Renal cortical epithelial cell (primary cell): ENCODE measurements at places on chromosomes 16 and 17. TPM values are rescaled to one million over a fixed set of nuclear protein-coding genes. Genes with fewer than 3 reads are reported as not detected.

- no peak for DNase-seq
Observed at GRCh38 chr17:1563786-1564613, 1.4 kb upstream of the PITPNA start.

GRCh38 chr17:35542990-35543389 is 5.5 kb upstream of the SLFN12L start:
- DNase-seq, result no peak

DNA sequence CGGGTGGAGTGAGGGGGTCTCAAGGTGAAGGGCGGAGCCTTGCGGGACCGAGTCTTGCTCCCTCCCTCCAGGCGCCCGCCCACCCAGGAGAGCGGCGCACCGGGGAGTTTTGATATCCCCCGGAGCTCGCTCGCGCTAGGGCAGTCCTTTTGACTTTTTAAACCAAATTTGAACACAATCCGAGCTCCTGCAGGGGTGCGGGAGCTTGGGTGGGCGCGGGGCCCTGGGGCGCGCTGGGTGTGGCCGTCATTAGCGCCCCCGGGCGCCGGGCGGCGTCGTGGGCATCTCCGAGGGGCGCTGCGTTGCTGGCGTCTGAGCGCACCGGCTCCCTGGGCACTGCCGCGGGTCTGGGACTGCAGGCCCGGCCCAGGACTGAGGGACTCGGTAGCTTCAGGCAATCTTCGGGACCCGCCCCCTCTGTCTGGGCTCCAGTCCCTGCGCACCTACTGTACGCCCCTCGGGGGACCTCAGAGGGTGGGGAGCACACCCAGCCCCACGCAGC is 10.9 kb downstream of the MAF start:
- DNase-seq, result no peak

DNA sequence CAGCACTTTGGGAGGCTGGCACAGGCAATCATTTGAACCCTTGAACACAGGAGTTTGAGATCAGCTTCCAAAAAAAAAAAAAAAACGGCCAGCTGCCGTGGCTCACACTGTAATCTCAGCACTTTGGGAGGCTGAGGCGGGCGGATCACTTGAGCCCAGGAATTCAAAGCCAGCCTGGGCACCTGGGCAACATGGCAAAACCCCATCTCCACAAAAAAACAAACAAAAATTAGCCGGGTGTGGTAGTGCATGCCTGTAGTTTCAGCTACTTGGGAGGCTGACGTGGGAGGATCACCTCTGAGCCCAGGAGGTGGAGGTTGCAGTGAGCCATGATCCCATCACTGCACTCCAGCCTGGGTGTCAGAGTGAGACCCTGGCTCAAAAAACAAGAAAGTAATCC is 39.0 kb downstream of the GRB2 start:
- DNase-seq, result no peak

GRCh38 chr17:412211-413015 is 59.8 kb upstream of the RPH3AL start:
- peak; percentile 46 for DNase-seq

GRCh38 chr17:39393736-39394135 is 7.7 kb downstream of the FBXL20 start:
- no peak for DNase-seq

- peak; percentile 57 for DNase-seq
Observed at GRCh38 chr17:75979705-75980187, 706 bp downstream of the TEN1 start.

GRCh38 chr16:24900230-24900629 is 54.5 kb downstream of the SLC5A11 start:
- no peak for DNase-seq

DNA sequence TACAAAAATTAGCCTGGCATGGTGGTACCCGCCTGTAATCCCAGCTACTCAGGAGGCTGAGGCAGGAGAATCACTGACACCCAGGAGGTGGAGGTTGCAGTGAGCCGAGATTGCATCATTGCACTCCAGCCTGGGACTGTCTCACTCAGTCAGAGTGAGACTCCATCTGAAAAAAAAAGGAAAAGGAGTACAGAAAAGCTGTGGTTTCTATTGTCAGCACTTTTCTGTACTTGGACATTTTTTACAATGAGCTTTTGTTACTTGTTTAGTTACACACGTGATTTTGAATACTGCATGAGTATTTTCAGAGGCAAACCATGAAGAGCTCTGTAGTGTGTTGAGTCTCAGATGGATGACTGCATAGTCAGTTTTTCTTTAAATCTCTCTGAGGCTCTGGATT is 26.3 kb downstream of the ZC3H18 start:
- DNase-seq, result no peak

Gene KIF1C
- 116 and 142 TPM in 2 replicates for total RNA-seq

DNA sequence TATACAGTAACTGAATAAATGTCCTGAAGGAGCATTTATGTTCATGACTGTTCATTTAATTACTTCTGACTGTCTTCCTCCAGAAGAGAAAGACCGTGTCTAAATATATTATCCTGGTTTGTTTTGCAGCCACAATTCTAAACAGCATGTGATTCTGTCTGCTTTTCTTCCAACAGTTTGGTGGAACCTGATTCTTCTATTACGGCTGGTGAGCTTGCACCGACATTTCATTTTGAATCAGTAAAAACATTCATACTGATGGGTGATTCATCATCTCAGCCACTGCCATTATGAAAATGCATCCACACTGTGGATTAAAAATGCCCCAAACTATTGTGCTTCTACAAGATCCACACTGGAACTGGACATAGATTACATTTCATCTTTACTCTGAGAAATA is 16.9 kb downstream of the KNOP1 start:
- no peak for DNase-seq

DNA sequence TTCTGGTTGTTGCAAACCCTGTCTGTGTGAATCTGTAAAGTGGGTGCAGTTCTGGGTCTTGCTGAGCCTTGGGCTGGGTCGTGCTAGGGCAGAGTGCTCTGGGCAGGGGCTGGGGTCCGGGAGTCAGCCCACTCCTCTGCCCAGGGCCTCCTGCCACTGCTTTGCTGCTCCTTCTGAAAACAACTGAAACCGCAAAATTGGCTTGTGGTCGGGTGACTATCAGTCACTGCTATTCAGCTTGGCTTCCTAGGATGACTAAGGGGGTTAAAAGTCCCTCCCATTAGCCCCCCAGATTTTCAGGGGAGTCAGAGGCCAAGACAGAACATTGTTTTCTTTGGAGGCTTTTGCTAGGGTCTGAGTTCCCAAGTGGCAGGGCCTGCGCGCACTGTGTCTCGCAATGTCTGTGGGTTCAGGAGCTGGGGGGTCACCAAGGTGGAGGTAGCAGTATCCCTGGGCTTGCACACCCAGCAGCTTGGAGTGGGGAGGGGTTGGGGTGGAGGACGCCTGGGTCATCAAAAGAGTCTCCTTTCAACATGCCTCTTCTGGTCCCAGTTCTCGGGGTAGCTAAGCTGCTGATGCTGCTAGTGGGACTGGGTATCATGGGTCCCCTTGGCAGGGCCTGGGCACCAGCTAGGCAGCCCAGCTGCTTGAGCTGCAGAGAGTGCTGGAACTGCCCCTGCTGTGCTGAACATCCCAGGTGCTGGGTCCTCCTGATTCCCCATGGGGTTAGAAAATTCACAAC is 13.5 kb upstream of the TBX21 start:
- peak; percentile 63 for DNase-seq

Gene SNX20
- total RNA-seq, result not detected in 2 replicates

Gene C1QL1
- 0.35 and 0.45 TPM in 2 replicates for total RNA-seq

DNA sequence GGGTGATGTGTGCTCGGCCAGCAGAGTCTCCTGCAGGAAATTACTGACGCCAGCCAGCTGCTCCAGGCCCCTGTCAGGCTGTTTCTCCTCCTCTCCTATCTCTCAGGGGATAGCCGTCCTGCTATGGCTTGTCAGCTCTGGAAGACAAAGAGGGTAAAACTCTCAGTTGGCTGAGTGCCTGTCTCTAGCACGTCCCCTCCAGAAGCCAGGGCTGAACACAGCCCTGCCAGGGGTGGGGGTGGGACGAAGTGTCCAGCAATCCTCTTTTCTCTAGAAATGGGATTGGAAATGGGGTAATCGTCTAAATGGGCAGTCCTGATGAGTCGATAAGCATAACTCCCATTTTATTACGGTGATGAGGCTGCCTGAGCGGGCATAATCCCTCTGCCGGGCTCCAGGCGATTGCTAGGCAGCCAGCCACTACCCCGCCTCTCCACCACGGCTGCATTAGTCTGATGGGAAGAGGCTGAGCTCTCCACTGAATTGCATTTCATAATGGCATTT is 89.1 kb upstream of the GNAO1 start:
- DNase-seq, result no peak

DNA sequence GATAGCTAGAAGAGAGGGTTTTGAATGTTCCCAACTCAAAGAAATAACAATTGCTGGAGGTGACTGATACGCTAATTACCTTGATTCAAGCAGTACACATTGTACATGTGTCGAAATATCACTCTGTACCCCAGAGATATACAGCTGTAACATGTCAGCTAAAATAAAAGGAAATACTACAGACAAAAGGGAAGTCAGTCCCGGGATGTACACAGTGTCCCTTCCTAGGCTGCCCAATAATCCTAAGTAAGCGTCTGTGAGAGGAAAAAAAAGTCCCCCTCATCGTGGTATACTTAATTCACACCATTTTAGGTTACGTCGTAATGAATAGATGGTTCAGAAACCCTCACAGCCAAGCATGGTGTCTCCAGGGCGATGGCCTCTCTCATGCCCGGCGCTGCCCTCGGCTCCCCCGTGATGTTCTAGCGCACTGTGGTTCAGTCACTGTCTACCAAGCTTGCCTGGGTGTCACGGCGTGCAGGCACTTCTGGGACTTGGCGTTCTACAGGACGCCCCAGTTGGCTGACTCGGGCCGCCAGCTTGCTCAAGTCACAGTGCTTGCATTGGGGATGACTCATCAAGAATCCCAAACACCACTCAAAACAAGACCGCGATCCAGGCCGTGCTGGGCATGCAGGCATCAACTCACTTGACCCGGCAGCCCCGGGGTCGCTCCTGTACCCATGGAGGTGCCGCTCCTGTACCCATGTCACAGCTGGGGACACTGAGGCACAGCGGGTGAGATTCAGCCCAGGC is 27.6 kb downstream of the CCDC40 start:
- peak; percentile 89 for DNase-seq

DNA sequence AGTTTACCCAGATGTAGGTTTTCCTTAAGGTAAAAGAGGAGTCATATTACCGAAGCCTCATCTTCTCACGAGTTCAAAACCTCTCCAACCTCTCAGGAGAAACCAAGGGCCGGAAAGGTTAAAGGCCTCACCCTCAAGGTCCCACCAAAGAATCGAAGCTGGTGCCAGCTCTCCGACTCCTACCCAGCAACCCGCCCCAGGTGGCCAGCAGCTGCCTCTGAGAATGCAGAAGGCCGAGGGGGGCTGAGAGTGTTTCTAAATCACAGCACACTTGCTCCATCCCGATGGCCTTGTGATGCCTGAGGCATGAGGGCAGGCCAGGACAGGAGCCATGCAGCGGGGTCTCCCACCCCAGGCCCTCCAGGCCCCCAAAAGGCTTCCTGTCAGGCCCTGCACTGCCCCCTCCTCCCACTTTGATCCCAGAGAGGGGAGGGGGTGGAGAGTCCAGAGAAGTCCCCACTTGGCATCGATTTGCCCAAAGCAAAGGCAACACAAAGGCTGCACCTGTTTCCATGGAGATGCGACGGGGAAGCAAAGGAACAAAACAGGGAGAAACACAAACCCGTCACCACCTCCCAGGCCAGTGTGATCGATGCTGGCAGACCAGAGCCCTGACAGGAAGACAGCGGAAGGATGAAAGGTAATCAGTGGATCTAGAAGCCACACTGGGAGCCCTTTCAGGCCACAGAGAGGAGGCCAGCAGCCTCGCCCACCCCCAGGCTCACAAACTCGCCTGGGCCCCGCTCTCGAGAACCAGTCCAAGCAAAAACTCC is 39.0 kb downstream of the CUEDC1 start:
- no peak for DNase-seq

GRCh38 chr17:80464486-80464885 is 11.9 kb downstream of the NPTX1 start:
- no peak for DNase-seq

GRCh38 chr17:62024866-62025265 is 40.2 kb downstream of the MED13 start:
- DNase-seq, result no peak

DNA sequence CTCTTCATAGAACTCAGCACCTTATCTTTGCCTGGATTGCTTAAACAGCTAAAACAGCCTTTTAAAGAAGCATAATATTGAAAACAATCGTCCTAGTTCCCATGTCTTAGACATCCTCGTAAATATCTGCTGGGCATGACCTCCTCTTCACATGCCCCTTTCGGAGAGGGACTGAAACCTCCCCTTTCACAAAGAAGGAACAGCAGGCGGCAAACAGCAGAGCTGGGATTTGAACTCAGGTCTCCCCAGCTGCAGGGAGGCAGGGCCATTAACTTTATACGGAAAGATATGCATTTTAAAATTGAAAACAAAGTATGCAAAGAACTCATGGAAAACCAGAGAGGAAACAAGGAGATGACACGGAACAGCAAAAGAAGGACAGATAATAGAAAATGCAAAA is 249.9 kb downstream of the FOXL1 start:
- DNase-seq, result no peak

Gene CRYM
- 4.7 and 5.0 TPM in 2 replicates for total RNA-seq

Gene NTN3
- total RNA-seq, result 1.2 TPM in 1 of 2 replicates, not detected in the other

GRCh38 chr17:72123530-72124437 is 3.0 kb downstream of the SOX9 start:
- no peak for DNase-seq

Gene CDH1
- 31.4 and 94.8 TPM in 2 replicates for total RNA-seq

GRCh38 chr16:8588682-8589056 is 1.6 kb downstream of the TMEM114 start:
- DNase-seq, result no peak

Gene SREBF1
- total RNA-seq, result 43.9 and 53.0 TPM in 2 replicates

DNA sequence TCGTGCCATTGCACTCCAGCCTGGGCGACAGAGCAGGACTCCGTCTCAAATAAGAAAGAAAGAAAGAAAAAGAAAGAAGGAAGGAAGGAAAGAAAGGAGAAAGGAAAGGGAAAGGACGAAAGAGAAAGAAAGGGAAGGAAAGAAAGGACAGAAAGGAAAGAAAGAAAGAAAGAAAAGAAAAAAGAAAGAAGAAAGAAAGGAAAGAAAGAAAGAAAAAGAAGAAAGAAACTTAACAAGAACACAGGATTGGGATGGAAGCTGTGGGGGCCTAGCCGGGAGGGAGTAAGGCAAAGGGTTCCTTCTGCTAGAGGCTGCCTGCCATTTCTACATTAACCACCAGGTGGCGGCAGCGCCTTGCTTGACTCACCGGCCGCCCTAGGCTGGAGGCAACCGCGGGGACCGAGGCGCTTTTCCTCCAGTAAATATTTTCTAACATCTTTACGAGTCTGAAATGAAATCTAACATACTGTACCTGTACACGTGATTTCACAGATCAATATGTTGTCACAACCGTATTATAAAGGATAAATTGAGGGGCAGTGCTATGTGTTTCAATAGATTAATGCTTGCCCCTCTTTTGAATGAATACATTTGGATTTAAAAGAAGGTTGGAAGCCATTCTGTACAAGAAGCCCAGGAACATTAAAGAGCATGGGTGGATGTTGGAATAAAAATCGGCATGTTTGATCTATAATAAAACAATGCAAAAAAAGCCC is 6.1 kb downstream of the GJD3 start:
- DNase-seq, result peak; percentile 54

Gene CES1
- total RNA-seq, result 0.15 TPM in 1 of 2 replicates, not detected in the other

Gene COL1A1
- total RNA-seq, result 65.6 and 141 TPM in 2 replicates

Gene KRT12
- total RNA-seq, result not detected in 2 replicates

Gene AOC2
- total RNA-seq, result 0.52 and 0.70 TPM in 2 replicates

GRCh38 chr16:55203570-55203969 is 120.4 kb upstream of the IRX6 start:
- DNase-seq, result no peak

GRCh38 chr17:50153650-50154575 is 3.4 kb upstream of the PPP1R9B start:
- no peak for DNase-seq
